ENCODE measurements at places on chromosomes 7 and 10.

DNA sequence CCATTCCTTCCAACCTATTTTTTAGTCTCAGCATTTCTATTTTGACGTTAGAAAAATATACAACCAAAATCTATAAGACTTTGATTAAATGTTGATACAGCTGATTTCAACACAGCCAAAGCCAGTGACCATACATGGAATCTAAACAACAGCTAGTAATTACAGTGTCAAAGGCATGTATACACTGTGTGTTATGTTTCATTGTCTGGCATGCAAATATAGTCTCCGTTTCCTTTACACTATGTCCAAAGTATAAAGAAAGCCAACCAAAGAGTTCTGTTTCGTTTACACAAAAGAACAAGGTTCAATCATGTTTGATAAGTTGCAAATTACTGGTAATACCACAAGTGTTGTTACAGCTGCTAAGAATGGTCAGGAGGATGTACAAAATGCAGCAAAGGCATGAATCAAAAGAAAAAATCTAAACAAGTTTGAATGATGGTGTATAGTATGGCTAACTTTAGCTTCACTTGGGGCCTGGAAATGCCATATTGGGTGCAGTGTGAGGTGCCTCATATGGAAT is 268.3 kb upstream of the FERD3L start:
- DNase-seq = no peak

GRCh38 chr10:24047176-24047575 is 161.8 kb upstream of the KIAA1217 start:
- no peak for DNase-seq

GRCh38 chr10:18793951-18794350 is 134.7 kb downstream of the ARL5B start:
- no peak for DNase-seq

DNA sequence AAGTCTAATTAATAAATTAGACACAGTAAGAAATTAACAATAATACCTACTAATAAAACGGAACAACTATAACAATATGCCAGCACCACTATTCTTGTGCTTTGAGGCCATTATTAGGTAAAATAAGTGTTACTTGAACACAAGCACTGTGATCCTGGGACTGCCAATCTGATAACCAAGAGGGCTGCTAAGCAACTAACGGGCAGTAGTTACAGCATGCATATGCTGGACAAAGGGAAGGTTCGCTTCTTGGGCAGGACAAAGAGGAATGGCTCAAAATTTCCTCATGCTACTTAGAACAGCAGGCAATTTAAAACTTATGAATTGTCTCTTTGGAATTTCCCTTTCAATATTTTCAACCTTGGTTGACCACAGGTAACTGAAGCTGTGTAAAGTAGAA is 718.6 kb downstream of the SORCS3 start:
- DNase-seq = no peak

DNA sequence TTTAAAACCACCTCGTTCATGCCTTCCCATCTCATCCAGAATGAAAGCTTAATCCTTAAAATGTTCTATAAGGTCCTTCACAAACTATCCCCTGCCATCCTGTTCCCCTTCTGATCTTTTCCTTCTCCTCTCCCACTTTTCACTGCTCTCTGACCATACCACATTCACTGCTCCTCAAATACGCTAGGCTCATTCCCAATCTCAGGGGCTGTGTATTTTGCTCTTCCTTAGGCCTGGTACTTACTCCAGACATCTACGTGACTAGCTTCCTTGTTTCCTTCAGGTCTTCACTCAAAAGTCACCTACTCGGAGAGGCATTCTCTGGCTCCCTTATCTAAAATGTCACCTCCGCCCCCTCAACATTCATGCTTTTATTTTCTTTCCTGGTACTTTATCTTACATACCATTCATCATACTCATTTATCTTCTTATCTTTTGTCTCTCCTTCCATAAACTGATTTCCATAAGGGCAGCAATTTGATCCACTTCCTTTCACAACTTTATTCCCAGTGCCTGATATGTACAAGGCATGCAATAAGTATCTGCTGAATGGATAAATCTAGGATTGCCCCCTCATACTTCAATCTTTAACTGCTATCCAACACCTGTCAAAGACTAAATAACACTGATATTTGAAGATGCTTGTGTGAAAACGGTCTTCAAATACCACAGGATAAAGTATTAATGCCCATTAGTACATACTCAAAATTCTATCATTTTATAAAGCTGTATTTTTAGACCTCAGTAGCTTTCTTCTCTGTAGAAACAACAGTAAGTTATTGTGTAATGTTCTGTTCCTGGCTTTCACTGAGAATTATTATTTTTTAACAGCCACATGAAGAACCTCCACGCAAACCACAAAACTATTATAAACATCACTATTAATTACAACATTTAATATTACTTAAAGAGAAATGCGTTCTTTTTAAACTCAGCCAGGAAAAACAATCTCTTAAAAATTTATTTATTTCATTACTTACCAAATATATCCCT is 27.0 kb downstream of the JMJD1C start:
- DNase-seq = no peak

- DNase-seq = no peak
These were observed 59.1 kb downstream of the CSTF2T start for GRCh38 chr10:51640120-51640819.

DNA sequence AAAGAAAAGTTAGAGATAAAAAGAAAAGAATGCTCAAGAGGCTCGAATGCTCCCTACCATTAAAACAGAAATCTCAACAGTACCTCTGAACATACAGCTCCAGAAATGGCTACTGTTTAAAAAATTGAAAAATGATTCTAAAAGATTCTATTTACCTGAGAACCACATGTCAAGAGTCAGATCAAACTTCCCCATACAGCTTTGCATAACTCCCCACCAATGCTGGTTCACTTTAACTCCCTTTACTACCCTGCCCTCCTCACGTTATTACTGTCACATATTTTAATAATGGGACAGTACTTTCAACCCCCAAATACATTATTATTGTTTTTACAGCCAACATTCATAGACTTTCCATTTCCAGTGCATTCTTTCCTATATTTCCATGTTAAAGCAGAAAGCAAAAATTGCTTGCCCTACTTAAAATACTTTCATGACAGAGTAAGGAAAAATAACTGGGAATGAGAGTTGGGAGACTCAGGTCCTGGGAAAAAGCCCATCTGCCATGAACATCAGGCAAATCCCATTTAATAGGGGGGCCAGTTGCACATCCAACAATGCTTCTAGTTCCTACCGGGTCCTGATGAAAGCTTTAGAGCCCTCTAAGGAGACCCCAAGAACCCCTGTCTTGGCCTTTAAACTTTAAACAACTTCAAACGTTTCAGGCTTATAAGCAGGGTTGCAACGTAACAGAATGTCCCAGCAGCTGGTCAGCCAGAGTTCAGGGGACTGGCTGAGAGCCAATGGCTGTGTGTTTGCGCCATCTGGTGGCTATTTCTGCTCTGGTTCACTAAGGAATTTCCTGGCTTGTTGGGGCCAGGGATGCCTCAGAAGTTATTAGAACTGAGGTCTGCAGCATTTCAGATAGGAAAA is 247.4 kb downstream of the ELMO1 start:
- peak; percentile 92 for DNase-seq

GRCh38 chr7:78777829-78778228 is 675.6 kb downstream of the MAGI2 start:
- no peak for DNase-seq
